ENCODE measurements at places on chromosomes 7 and 10.

- DNase-seq = no peak
Observed at GRCh38 chr7:137935884-137936508, 65.9 kb downstream of the CREB3L2 start.

- no peak for DNase-seq
Observed at GRCh38 chr10:77905781-77906180, 20.8 kb downstream of the DLG5 start.

- DNase-seq = no peak
Observed at GRCh38 chr7:81692146-81692905, 77.5 kb downstream of the HGF start.

DNA sequence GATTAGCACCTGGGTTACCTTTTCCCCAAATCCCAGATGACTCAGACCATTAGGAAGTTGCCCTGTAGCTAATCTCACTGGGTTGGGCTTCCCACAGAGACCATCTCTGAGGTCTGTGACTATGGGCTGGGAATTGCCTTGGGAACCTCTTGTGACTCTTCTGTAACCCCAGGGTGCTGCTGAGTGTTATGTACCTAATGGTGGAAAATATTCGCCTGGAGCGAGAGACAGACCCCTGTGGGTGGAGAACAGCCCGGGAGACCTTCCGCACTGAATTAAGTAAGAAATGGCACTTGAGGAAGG lies 20.0 kb downstream of the STRIP2 start:
- no peak for DNase-seq

Data from ureter (tissue), 1 donor.